ENCODE measurements at places on chromosomes 5 and 9.
A peak's percentile ranks its signal among the peaks of the same experiment; 100 is the strongest.

- no peak for DNase-seq
These were observed 24.3 kb upstream of the KCNIP1 start for GRCh38 chr5:170479484-170479883.

GRCh38 chr9:14895806-14896205 is 14.4 kb downstream of the FREM1 start:
- no peak for DNase-seq

DNA sequence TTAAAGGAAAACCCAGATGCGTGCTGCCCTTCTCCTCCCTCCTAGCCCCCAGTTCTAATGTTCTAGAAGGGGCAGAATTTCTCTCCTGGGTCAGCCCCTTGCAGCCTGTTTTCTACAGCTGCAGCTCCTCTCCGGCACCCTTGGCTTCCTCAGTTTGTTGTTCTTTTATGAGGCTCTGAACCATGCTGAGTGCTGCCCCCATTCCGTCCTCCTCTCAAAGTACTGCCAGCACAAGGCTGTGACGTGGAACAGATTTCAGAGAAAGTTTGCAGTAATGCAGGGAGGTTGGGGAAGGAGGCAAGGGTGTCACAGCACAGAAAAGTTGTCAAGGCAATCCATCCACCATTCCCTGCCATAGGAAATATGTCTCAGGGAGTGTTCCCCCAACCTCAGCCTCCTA is 63.3 kb downstream of the RGS3 start:
- DNase-seq, result peak; percentile 35

- no peak for DNase-seq
These were observed 60.8 kb downstream of the PSMB7 start for GRCh38 chr9:124354346-124355038.

DNA sequence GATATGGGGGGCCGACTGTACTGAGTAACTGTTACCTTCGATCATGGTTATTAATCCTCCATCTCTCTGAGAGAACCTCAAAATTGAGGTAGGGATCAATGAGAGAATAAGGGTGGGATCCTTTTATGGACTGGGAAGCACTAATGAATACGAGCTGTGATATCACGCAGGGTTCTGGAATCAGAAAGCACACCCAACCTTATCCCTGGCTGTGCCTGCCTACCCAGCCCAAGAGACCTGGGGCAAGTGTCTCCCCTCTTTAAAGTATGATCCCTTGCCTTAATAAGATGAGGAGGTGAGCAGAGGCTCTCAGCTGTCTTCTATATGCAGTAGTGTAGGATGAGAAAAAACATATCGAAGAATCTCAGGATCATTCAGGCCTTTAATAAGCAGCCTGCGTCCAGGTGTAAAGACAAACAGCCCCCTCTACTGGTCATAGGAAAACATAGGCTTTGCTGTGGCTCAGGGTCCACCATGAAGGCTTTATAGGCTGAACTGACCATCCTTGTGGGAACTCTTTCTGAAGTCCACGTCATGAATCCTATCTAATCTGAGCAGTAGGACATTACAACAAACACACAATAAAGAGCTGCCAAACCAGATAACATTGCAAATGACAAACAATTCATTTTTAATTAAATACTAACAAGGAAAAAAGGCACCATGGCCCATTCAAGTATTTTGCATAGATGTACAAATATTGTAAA is 16.8 kb downstream of the NIPAL4 start:
- DNase-seq, result peak; percentile 57

GRCh38 chr5:180831139-180832093 is 28.8 kb upstream of the MGAT1 start:
- DNase-seq, result peak; percentile 64

DNA sequence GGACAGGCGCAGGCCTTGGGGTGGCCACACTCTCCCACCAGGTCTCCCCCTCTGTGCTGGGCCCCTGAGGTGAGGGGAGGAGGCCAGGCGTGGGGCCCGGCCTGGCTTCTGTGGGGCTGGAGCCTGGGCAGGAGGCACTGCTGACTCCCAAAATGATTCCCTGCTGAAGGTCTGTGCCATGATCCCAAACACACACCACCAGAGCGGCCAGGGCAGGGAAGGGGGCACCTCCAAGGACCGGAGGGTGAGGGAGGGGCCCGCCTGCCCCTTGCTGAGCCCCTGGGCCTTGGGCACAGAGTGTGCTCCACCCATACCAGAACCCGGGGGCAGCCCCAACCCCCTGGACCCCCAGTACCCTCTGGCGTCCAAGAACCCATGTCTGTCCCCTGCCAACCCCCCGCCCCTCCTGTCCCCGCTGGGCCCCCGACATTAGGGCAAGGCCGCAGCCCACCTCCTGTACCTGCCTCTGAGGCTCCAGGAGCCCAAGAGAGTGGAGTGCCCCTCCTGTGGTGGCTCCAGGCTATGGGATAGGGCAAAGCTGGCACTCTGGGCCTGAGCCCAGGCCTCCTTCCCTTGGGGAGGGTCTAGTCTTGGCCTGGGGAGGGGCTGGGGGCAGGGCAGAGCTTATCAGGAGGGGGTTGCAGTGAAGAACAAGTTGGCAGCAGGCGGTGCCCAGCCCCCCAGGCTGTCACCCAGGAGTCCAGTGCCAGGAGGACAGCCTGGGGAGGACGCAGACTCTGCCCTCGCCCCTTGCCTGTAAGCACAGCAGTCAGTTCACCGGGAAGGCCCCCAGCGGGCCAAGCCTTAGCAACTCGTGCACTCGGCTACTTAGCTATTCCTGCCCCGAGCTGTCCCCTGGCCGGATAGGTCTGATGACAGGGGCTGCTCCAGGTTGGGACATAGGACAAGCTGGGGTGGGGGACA is 2.6 kb upstream of the EGFL7 start:
- no peak for DNase-seq

DNA sequence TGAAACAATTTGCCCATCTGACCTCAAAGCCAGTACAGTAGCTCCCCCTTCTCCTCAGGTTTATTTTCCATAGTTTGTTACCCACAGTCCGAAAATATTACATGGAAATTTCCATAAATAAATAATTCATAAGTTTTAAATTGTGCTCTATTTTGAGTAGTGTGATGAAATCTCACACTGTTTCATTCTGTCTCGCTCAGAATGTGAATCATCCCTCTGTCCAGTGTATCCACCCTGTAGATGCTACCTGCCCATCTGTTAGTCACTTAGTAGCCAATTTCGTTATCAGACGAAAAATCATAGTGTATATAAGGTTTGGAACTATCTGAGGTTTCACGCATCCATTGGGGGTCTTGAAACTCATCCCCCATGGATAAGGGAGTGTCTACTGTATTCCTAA is 100.7 kb upstream of the IL7R start:
- no peak for DNase-seq

DNA sequence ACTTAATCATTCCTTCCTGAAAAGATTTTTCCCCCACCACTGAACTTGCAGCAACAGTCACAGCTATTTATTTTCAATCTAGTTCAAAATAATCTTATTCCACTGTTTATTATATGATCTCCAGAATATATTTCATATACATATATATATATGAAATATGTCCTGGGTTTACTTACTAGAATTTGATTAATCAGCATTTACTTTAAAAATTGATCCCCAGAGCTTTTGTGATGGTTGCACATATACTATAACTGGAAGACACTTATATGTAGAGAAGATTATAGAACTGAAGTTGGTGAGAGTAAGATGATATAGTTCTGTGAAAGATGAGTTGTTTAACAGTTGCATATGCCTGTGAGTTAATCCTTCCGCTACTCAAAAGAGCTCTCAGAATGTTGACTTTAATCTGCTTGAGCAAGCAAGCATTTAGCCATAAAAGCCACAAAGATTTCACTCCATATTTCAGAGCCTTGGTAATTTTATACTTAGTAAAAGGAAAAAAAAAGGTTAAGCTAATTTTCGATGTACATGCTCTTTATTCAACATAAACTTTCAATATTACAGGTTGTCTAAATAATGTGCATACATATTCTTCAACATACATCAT is 399.3 kb upstream of the CDH9 start:
- DNase-seq, result no peak

GRCh38 chr9:109182940-109183798 is 16.1 kb upstream of the FRRS1L start:
- DNase-seq, result no peak

DNA sequence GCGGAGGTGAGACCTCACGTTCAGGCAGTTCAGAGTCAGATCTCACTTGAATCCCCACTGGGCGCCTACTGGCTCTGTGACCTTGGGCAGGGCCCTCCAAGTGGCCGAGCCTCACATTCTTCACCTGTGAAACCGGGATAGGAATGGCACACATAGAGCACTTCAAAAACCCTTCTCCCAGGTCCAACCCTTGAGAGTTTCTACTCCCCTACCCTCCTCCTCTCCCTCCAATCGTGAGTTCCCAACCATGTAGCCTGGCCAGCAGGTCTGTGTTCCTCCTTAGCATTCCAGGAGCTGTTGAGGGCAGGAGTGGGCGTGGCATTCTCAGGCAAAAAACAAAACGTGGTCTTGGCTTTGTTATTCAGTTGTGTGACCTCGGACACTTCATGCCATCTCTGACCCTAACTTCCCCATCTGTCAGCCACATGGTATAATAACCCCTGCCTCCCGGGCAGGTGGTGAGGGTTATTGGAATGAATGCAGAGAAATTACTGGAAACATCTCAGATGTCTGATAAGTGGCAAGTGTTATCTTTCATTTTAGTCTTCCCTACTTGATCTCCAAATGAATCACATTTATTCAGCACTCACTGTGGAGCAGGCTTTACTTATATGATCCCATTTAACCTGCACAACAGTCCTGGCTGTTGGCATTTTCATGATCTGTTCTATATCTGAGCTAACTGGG is 112.8 kb upstream of the BOD1 start:
- no peak for DNase-seq

DNA sequence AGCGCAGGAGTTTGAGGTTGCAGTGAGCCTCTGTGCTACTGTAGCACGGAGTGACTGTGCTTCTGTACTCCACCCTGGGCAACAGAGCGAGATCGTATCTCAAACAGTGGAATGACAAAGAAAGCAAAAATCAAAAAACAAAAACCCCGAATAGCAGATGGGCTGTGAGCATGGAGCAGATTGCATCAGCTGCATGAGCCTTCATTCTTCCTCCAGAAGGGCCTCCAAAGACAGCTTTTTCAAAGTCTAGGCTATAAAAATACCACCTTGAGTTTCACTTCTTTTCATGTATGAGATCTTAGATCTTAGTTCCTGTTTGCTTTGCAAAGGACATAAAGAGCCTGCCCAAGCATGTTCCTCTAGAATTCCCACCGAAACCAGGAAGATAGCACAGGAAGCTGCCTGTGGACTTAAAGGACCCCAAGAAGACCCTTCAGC is 15.0 kb upstream of the HSPB3 start:
- no peak for DNase-seq

- DNase-seq, result no peak
These were observed 2.1 kb downstream of the SAXO1 start for GRCh38 chr9:19030899-19031298.

DNA sequence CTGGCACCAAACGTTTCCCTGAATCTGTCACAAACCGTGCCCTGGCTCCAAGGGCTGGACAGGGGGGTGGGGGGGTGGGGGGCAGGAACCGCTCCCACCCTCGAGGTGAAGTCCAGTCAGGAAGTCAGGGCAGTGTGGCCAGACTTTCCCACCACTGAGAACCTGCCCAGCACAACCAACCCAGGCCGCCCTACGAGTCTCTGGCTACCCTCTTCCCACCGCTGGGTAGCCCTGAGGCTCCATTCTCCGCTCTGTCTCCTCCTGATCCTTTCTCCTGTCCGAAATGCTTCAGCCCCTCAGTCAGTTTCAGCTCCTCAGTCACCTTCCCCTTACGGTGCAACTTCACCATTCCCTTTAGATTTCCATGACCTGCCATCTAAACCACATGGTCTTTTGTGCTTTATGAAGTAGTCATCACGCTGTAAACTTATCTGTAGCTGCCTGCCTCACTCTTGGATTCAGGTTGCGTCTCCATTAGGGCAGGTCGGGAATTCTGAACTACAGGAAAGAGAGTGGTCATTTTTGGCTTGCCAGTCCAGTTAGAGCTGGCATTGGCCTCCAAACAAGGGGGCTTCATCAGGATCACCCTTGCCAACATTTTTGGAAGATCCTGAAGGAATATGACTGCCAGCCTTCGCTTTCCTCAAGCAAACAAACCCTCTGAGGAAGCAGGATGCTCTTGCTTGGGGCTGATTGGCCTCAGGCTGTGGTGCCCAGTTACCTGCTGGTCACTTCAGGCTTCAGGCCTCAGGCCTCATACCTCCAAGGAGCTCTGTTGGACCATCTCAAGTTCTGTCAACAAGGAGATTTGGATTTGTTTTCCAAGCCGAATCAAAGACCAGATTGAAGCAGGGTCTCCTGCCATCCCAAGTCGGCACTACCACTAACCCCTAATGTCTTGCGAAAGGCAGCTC is 794 bp upstream of the DCAF12 start:
- no peak for DNase-seq

DNA sequence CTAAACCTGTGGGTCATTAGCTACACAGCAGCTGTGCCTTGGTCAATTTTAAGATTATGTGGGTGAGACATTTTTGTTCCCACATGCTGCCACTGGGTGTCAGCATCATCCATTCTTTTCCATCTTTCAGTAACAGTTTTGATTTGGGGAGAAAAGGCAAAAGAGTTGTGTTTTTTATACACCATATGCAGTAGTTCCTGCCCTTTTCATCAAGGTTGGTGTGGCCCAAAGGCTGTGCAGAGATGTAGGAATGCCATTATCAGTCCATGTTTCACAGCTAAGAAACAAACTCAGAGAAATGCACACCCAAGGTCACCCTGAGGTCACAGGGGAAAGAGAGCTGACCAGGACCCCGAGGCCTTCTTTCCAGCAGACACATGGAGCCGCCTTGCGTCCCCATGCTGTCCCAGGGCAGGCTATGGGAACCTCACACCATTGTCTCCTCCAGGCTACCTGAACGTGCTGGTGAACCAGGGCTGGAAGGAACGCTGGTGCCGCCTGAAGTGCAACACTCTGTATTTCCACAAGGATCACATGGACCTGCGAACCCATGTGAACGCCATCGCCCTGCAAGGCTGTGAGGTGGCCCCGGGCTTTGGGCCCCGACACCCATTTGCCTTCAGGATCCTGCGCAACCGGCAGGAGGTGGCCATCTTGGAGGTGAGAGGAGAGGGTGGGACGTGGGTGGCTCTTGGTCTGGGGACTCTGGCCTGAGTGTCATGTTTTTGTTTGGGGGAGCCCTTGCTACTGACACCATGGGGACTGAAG is 27.8 kb upstream of the GRPEL2 start:
- DNase-seq, result peak; percentile 19

GRCh38 chr9:116795821-116796220 is 108.7 kb downstream of the TRIM32 start:
- no peak for DNase-seq

GRCh38 chr5:54086191-54086590 is 224.2 kb downstream of the ARL15 start:
- no peak for DNase-seq

- no peak for DNase-seq
These were observed 97.9 kb downstream of the CACNA1B start for GRCh38 chr9:137975527-137975913.

- DNase-seq, result peak; percentile 35
These were observed 5.5 kb downstream of the ADRB2 start for GRCh38 chr5:148831590-148832565.

DNA sequence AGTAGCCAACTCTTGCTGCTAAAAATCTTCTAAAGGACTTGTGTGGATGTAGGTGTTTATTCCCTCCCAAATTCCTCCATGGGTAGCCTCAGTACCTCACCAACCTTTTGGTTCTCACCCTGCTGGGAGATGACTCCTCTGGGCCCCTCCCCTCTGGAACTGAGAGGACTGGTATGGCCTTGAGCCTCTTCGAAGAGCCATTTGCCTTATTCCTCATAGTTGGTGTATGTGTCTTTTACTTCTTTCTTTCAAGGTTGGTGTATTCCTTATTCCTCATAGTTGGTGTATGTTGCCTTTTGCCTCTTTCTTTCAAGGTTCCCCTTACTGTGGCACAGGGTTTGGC is 48.3 kb downstream of the GNAQ start:
- no peak for DNase-seq

GRCh38 chr5:140926443-140927227 is 536 bp downstream of the PCDHAC1 start:
- DNase-seq, result peak; percentile 77

All from hippocampal formation (tissue), 2 donors.